ENCODE measurements at places on chromosomes 13 and 19.

GRCh38 chr13:71593566-71593965 is 273.4 kb downstream of the DACH1 start:
- no peak for DNase-seq

- no peak for DNase-seq
These were observed 54.8 kb downstream of the ABCC4 start for GRCh38 chr13:95246292-95247082.

DNA sequence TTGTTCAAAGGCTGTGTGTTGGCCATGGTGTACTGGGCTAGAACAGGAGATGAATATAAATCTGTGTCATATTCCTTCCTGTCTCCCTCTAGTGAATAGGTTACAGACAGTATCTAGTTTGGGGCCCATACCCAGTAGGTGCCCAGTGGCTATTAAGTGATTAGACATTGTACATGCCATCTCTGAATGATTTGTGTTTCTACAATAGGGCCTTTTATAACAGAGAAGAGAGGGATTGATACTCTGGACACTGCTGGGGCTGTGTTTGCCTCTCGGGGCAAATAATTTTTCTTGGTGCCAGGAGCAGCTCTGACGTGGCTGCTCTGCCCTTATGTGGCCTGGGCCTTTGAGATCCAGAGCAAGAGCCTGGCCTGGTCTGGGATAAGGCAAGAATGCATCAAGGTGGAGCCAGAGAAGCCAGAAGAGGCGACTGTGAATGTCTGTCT is 403.1 kb downstream of the SPRY2 start:
- no peak for DNase-seq

- DNase-seq, result no peak
These were observed 661 bp downstream of the KCNJ14 start for GRCh38 chr19:48455908-48456562.

GRCh38 chr19:52662631-52663030 is 24.5 kb upstream of the ZNF83 start:
- DNase-seq, result no peak

DNA sequence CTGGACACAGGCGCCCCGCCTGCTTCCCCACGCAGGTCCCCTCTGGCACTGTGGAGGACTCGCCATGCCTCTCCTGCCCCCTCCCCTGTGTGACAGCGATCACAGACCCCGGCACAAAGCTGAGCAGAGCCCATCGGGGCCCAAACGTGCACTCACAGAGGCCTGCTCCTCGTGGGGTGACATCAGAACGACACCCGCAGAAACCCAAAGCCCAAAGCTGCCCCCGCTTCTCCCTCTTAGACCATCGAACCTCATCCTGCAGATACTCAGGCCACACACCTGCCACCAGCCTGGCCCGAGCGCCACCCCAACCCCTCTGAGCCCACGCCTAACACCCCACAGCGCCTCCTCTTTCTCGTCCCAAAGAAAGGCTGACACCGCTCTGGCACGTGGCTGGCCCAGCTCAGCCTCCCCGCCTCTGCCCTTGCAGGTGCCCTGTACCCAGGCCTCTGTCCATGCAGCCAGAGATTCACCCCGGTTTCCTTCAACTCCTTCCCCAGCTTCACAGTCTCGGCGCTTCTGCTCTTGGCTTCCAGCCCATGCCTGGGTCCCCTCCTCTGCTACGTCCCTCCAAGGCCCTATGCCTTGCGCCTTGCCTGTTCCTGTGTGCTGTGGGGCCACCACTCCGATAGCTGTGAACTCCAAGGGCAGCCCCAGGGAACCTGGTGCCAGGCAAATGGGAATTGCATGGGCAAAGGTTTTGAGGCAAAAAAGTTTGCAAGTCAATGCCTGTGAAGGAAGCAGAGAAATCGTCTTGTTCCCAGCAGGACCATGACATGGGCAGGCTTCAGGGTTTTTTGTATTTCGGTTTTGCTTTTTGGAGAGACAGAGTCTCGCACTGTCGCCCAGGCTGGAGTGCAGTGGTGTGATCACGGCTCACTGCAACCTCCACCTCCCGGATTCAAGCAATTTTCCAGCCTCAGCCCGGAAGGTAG is 831 bp upstream of the CBARP start:
- DNase-seq, result no peak

DNA sequence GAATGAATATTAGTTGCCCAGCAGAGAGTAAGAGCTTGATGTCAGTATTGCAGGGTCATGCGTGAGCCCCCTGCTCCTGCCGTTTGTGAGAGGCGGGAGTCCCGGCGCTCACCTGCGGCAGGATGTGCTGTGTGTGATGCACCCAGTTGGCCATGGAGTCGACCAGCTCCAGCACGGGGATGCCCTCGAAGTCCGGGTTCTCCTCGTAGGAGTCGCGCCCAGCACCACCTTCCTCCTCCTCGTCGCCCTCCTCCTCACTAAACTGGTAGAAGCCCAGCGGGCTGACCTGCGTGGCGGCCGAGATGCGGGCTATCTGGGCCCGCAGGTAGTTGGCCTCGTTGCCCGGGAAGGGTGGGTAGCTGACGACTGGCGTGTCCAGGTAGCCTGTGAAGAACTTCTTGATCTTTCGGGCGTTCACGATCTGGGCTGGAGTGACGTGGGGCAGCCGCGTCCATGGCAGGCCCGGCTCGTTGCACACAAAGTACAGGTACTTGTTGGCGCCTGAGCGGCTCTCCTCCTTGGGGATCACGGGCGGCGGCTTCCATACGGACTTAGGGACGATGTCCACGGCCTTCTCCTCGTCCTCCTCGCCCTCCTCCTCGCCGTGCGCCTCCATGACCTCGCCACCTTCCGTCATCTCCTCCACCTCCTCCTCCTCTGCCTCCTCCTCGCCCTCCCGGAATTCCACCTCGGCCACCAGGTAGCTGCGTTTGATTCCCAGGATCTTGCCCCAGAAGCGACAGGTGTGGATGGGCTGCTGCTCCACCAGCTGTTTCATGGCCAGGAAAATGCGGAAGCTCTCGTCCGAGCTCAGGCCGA is 10.8 kb downstream of the RSPH6A start:
- no peak for DNase-seq

- DNase-seq, result no peak
These were observed 498.6 kb downstream of the FGF9 start for GRCh38 chr13:22169473-22169872.

GRCh38 chr13:112012016-112012704 is 54.8 kb upstream of the SOX1 start:
- no peak for DNase-seq

DNA sequence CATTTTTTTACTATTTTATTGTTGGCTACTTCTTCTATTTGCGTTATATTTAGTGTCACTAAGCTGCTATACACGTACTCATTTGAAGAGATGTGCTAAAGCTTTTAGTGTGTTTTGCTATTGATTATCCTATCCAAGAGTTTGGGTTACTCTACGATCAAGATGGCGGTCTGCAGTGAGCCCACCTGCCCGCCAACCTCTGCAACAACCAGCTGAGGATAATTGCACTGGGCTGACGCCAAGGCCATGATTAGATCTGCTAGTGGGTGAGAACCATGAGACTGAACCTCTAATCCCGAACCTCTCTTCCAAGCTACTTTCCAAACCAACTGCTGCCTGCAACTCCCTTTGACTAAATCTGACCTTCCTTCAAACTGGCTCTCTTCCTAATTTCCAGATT is 1.8 kb downstream of the CPB2 start:
- no peak for DNase-seq

DNA sequence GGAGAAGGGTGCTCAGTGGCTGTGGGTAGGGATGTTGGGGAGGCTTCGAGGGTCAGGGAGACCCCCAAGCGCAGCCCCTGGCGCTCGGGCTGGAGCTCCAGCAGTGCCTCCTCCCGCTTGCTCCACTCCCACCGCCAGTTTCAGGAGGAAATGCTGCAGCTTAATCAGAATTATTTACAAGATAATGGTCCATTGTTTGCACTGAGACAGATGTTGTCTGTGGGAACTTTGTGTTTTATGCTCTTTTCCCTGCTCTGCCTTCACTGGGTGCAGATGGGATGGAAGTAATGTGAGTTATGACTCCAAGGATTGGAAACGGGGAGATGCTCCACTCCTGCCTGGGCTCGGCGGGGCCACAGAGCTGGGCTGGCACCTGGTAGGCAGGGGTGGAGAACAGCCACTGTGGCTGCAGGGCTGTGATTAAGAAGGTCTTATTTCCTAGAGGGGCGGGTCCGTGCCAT is 192.4 kb downstream of the ZNF536 start:
- DNase-seq, result no peak

GRCh38 chr13:108981407-108981806 is 352.0 kb downstream of the MYO16 start:
- DNase-seq, result no peak

GRCh38 chr13:72983085-72983768 is 75.6 kb upstream of the KLF5 start:
- DNase-seq, result no peak

DNA sequence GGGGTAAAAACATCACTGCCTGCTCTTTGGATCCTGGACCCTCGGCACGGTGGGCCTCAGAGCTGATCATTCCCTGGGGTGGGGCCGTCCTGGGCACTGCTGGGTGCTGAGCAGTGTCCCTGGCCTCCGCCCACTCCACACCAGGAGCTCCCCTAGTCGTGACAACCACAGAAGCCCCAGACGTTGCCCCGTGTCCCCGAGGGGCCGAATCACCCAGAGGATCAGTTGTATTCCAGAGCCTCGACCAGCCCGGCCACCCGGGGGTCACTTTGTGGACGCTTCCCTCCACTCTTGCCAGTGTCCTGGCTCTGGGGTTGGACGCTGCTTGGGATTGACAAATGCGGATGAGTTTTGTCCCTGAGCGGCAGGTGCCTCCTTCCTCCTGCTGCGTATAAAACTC is 10.2 kb downstream of the C2CD4C start:
- no peak for DNase-seq

GRCh38 chr19:17402982-17403855 is 2.2 kb downstream of the BST2 start:
- DNase-seq, result no peak

- DNase-seq, result no peak
These were observed 191.3 kb upstream of the PCDH9 start for GRCh38 chr13:67421475-67421874.

DNA sequence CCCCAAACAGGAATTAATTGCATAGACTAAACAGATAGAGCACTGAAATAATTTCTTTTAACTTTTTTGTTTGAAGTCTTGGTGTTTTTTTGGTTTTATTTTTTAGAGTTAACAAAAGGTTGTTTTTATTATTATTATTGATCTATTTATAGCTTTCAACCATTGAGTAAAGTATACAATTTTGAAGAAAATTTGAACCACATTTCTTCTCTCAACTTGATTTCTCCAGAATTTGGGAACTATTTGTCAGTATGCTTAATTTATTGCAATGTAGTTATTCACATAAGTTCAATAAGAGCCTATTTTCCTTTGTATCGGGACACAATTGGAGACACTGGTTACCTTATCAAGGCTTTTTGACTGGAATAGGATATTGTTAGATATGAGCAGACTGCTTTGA is 1045.6 kb upstream of the PCDH9 start:
- DNase-seq, result no peak

GRCh38 chr19:2574478-2574931 is 98.6 kb downstream of the GADD45B start:
- DNase-seq, result no peak

DNA sequence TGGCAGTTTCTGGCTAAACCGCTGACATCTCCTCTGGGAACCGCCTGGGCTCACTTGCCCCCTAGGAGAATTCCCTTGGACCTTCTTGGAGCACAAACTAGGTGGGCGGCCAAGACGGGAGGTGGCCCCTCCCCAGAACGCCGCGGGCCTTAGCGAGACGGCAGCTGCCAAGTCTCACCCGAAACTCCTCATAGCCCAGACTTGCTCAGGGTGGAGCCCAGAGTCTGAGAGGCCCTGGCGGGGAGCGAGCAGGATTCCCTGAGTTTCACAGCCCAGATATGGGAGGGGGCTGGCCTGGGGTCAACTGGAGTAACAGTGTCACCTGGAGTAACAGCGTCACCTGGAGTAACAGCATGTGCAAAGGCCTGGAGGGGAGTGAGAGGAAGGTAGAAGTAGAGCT is 10.1 kb downstream of the TINCR start:
- no peak for DNase-seq

DNA sequence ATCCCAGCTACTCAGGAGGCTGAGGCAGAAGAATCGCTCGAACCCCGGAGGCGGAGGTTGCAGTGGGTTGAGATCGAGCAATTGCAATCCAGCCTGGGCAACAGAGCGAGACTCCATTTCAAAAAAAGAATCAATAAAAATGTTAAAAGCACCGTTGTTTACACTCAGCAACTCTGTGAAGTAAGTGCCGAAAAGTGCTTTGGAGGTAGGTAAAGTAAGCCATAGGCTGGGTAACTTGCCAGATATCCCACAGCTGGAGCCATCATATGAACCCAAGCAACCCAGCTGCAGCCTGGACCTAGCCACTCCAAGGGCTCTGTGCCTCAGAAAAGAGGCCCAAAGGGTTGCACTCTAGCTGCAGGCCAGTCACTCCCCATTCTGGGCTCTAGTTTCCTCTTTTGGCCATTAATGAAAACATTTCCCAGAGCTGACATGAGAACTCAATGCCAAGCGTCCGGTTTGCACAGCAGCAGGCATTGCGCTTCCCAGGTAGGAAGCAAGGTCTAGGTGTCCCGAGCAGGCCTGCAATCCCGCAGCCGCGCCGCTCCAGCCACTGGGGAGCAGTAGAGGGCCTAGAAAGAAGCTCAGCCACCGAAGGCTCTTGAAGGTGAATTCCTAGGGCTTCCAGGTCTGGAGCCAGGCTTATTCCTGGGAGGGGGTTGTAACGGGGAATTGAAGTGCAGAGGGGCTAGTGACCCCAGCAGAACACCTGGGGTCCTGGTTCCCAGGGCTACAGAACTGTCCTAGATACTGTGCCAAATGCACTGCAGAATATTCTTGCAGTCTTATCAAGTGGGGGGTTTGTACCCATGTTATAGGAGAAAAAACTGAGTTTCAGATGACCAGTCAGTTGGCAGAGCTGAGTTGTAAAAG is 4.1 kb upstream of the CD79A start:
- no peak for DNase-seq

DNA sequence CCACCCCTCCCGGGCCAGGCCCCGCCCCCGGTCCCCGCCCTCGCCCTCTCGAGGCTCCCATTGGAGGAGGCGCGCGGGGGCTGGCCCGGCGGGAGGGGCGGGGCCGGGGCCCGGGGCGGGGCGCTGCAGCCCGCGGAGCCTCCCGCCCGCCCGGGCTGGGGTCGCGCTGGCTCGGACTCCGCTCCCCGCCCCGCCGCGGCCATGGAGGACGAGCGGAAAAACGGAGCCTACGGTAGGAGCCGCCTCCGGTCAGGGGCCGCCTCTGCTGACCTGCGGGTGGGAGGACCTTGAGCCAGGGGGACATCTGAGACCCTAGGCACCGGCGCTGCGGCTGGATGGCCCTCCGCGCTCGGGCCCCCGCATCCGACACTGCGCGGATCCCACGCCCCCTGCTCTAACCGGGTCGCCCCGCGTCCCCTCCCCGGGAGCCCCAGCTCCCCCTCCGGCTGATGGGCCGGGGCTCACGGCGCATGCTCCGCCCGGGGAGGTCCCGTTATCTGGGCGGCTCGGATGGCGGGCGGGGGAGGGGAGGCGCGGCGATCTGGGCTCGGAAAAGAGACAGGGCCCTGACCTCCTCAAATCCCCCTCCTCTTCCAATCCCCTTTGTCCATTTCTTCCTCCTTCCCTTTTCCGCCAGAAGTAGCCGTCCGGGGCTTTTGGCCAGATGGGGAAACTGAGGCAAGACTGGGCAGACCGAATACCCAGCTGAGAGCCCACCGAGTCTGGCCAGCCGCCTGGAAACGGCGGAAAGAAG is 15.4 kb upstream of the AP1M2 start:
- DNase-seq, result no peak

- DNase-seq, result no peak
These were observed 119.0 kb downstream of the MYCBP2 start for GRCh38 chr13:77207943-77208342.
